ENCODE measurements at places on chromosomes 12 and 14.

DNA sequence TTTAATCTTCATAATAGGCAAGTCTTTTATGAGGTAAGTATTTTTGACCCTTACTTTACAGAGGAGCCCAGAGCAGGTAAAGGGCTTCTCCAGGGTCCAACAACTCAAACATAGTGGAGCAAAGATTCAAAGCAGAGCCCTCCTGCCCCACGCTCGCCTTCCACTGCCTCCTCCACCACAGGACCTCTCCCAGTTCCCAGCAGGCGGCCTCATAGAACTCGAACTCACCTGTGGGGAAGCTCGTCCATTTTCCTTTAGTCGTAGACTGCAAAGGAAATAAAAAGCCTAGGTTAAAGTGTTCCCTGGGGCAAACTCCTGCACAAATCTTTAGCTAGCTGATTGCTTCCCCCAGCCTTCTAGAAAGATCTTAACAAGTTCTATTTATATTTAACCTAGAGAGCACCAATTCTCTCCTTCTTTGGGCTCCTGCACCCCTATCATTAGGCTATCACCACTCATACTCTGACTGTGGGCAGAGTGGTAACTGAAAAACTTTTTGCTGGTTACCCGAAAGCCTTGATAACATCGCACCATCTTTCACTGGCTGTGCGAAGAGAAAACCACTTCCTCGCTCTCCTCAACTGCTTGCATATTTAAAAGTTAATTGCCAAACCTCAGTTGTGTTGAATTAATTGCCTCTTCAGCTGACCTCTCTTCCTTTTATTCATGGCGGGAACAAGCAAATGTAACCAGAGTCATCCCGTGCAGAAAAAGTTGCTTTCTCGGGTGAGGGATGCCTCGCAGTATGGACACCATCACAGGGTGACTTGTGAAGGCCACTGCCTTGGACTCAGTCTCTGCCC, 299.6 kb downstream of the DPF3 start:
- DNase-seq = no peak

GRCh38 chr12:88453323-88453722, 126.9 kb downstream of the KITLG start:
- no peak for DNase-seq

- no peak for DNase-seq
These were observed 64.9 kb upstream of the OTX2 start for GRCh38 chr14:56875104-56875675.

GRCh38 chr12:98504368-98504617, 11.1 kb upstream of the TMPO start:
- DNase-seq = no peak

DNA sequence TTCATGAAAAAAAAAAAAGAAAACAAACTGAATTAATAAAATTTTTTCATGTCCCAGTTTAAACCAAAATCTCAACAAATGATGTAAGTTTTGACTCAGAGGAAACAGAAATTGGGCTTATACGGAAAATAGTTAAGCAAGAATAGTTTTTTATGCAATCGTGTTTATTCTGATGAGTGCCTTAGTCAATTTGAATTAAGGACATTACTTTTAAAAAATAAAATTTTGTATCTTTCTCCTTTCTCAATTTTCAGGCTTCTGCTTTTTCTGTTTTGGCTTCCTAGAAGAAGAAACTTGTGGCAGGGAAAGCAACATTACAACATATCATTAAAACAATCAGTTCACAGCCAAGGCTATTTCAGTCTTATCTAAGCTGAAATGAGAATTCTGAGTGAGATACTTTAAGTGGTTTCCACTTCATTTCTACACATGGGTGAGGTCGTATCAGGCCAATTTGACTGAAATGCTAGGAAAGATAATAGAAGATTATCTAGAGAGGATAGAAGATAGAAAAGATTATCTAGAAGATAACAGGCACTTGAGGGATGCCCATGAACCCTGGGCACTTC, 52.4 kb downstream of the BCL2L14 start:
- no peak for DNase-seq

GRCh38 chr12:78457938-78458337, 406.6 kb upstream of the SYT1 start:
- DNase-seq = no peak

DNA sequence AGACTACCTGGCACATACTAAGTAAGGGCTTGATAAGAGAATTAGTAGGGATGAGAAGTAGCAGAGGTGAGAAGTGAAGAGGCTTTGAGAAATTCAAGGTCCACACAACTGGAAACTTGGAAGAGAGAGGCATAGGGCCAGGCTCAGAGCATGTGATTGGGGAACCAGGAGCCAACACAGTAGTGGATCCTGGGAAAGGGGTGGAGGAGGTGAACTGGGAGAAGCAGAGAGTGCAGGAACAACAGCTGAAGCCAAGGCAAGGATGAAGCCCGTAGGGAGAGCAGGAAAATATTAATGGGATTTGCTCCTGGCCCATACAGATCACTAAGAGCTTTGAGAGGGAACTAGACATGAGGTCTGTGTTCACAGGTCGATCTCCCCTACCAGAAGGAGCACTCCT, 1.4 kb upstream of the ITGB7 start:
- DNase-seq = no peak

DNA sequence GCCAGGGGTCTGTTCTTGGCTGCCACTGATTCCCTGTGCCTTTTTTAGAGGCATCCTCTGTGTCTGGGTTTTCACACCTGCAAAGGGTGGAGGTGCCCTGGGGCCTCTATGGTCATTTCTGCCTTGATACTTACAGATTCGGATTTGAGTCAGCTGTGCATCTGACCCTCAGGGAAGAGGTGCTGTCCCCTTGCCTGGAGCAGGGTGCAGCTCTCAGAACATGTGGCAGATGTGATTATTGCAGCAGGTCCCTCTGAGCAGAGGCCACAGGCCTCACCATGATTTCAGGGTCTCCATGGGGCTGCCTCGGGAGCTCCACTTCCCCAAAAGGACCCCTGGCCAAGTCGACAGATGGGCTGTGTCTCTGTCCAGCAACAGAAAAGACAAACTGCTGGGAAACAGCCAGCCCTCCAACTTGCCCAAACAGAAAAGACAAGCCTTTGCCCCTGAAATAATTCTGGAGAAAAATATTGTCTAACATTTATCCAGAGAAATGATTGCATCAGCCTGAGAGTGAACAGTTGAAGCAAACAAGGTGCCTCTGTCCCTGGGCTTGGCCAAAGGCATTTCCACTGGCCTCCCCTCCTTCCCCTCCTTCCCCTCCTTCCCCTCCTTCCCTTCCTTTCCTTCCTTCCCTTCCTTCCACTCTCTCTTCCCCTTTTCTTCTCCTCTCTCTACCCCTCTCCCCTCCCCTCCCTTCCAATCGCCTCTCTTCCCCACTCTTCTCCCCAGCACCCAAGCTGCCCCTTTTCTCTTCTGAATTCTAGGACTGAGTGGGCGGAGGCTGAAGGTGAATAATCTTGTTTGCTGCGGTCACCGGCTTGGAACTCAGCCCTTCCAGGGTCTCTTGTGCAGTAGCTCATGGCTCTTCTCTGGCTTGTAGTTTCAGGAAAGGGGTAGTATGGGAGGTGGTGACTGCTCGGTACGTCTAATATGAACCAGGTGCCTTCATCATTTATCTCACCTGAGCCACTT, 676 bp downstream of the SERPINA3 start:
- DNase-seq = no peak

- DNase-seq = no peak
These were observed 82.4 kb downstream of the IPO8 start for GRCh38 chr12:30613119-30613830.

- no peak for DNase-seq
These were observed 10.9 kb upstream of the MYL2 start for GRCh38 chr12:110931315-110931728.

- DNase-seq = no peak
These were observed 810 bp downstream of the MARCHF9 start for GRCh38 chr12:57755454-57756372.

GRCh38 chr12:51705450-51705849, 114.4 kb downstream of the SCN8A start:
- DNase-seq = no peak

DNA sequence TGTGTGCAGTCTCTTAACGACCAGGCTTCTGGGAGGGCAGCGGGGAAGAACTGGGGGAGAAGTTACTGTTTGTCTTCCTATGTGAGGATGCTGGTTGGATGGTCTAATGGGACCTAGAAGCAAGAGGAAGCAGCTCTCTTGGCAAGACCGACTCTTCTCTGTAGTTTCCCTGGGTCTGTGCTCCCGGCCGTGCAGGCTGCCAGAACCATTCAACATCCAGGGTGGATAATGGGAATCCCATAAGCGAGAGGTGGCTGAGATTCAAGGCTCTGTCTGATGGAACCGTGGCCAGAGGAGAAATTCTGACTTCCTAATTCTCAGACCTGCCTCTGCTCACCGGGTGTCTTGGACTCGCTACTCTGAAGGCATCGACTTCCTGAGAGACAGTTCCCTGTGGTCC, 561.0 kb upstream of the TBX3 start:
- no peak for DNase-seq

DNA sequence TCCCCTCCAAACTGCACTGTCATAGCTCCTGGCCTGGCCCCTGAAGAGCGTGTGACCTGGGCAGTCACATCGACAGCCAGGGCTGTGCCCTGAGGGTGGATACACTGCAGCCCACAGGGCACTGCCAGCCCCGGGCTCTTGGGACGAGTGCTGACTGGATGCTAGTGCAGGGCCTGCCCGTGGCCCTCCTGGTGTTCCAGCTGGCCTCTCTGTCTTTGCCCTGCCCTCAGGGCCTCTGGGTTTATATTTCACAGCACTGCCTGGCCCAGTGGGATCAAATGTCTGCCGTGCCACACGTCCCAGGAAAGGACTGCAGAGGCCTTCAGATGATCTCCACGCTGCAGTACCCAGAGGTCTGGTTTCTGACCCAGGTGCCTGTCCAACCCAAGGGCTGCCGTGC, 10.1 kb upstream of the CCDC197 start:
- no peak for DNase-seq

DNA sequence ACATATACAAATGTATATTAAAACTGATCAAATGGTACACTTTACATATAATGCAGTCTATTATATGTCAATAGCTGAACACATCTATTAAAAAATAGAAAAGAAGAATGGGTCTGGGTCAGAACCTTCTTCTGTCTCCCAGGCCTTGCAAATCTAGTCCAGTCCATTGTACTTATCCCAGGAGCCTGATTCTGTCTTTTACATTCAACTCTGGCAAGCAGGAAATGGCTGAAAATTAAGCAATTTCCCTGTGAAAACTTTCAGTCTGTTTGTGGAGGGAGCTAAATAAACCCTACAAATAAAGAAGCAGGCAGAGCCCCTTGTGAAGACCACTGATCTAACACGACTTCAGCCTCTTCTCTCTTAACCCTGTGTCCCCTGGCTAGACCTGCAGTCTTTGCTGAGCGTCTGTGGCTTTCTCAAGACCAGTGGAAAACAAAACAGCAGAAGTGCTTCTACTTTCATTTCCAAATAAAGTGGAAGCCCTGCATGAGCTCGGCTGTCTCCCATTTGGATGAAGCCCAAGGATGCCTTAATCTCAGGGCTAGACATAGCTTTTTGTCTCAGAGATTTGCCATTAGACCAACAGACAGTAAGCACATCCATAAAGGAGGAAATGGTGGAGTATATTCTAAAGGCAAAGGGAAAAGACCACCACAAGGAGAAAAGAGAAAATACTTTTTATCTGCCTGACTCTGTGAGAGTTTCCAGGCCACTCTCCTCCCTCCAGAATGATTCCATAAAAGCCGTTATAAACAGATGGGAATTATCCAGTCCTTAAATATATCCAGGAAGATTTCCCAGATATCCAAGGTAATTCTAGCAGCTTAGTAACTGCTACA, 48.2 kb downstream of the CRACR2A start:
- DNase-seq = no peak

GRCh38 chr12:100499416-100499815, 25.8 kb downstream of the NR1H4 start:
- no peak for DNase-seq

DNA sequence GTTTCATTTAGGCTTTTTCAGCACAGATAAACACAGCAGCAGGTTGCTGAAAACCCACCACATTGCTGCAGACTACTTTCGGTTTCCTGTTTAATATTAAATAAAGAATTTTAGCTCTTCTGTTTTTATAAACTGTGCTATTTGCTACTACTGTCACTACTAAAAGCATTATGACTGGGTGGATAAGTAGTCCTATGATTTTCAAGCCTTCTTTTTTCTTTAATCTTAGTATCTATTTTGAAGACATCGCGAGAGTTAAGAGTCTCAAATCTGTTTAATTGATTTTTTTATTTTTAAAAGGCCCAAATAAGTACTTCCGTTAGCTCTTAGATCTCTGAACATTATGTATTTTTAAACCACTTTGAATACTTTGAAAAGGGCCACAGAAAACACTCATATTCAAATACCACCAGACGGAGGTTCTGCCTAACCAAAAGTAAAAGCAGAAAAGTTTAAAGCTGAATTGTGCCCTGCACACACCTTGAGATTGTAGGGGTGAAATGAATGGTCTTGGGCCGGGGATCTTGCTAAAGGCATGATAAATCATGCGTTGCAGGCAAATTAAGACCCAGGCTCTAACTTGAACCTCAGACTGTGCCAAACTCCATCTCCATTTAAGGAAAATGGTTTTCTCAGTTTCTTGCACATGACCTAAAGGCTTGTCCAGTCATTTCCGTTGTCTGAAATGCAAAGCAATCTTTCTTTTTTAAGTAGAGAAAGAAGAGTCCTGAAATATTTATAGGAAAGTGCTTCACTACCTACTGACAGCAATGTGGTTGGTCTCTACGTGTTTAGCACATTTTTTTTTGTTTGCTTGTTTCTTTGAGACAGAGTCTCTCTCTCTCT, 13.6 kb upstream of the FOXN3 start:
- peak; percentile 17 for DNase-seq

GRCh38 chr12:100529756-100530350, 43.6 kb upstream of the GAS2L3 start:
- DNase-seq = no peak

- no peak for DNase-seq
These were observed 213.9 kb downstream of the SLC15A4 start for GRCh38 chr12:128609861-128610260.

DNA sequence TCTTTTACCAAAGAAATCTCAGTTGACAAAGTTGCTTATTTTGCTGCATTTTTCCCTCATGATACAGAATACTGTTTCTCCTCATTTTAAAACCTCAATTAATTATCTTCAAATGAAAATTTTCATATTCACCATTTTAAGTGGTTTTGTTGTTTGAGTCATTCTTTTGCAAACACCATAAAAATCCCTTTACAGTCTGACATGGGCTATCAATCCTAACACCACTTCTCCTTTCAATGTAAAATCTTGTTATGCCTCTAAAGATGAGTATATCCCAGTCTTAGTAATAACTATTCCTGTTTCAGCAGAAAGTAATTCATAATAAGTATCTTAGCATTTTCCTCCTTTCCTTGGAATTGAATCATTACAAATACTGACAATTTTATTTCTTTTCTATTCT, 192.2 kb downstream of the SYT1 start:
- no peak for DNase-seq

- DNase-seq = no peak
These were observed 100.0 kb downstream of the PRKCH start for GRCh38 chr14:61421212-61421923.
